ENCODE measurements at places on chromosomes 2 and 18.

DNA sequence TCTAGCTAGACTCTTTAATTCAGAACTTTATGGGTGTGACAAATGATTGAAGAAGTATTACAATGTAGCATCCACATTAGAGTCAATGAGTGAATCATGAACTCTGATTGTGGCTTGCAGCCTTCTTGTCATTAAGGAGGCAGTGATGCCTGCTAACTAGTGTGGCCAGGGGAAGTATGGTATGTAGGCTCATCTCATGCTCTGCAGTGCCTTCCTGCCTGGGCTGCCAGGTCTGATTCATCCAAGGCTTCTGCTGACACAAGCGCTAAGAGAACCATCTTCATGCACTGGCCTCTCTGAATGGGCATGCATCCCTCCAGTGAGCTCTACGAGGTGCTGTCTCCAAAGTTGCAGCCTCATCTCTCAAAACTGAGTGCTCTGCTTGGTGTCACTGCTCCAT, 144.3 kb downstream of the MTCL1 start:
- DNase-seq, result no peak

GRCh38 chr2:195367809-195368208, 289.2 kb upstream of the SLC39A10 start:
- no peak for DNase-seq

DNA sequence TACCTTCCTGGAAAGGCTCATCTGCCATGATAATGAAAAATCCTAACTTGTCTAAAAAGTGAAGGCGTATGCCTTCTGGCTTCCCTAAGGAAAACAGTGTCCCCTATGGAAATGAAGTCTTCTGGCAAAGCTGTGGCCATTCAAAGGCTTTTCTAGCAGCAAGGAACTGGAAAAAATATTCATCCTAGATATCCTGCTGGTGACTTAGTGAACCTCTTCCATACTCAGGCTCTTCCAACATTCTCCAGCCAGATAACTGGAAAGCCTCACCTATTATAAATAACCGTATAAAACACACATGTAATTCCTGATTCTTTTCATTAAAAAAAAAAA, 84.7 kb downstream of the RBMS1 start:
- DNase-seq, result no peak

GRCh38 chr2:228681426-228681825, 499.9 kb upstream of the SPHKAP start:
- no peak for DNase-seq

DNA sequence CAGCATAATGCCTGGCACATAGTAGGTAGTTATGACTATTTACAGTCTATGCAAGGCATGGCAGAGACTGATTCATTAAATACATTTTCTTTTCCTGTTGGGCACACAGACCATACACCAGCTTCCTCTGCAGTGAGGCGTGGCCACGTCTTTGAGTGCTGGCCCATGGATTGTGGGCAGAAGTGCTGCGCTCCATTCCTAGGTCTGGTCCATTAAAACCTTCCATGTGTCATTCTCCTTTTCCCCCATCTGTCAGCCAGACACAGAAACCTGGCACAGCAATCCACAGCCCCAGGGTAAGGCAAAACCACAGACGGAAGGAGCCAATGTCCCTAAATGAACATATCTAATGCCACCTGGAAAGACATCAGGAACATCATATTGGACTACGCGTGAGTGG, 141.9 kb downstream of the TTC32 start:
- DNase-seq, result no peak

DNA sequence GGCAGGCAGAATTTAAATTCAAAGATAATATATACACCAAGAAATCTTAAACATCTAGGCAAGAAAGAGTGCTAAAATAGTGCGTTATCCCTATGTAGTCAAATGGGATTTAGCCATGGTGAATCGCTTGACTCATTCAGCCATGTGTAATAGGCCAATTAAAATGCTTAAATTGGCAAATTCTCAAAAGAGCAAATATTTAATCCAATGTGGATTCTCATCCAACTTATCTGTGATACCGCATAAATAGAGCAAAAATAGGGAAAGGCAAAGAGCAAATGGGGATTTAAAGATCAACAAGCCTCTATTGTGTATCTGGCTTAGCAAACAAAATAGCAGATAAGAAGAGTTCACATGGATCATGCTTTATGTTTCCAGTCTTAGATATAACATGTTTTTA, 123.2 kb upstream of the RPRM start:
- no peak for DNase-seq

DNA sequence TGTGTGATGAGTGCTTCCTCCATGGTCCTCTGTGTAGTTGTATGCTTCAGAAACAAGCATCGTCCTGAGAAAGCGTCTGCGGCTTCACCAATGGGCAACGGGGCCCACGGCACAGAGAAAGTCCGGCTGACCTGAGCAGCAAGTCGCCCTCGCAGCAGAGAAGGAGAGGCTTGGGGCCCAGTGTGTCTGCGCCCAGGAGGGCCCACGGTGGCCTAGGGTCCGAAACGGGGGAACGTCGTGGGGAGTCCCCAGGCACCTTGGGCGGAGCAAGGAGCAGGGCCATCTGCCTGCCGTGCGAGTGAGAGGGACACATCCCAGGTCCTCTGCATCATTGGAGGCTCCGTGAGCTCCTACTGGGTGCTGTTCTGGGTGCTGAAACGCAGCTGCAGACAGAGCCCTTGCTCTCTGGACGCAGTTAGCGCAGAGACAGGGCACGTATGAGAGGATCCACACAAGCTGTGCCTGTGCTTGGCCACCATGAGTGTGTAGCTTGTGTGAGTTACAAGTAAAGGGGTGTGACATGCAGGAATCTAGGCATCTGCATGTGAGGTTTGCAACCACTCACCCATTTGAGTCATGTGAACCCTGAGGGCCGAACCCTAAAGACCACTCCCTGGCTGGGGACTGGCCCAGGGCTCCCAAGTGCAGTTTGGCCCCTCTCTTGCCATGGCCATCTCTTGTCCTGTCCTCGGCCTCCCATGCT, 10.6 kb downstream of the GPC1 start:
- DNase-seq, result no peak

- no peak for DNase-seq
Measured at GRCh38 chr18:5058768-5059695, 138.0 kb downstream of the AKAIN1 start.

DNA sequence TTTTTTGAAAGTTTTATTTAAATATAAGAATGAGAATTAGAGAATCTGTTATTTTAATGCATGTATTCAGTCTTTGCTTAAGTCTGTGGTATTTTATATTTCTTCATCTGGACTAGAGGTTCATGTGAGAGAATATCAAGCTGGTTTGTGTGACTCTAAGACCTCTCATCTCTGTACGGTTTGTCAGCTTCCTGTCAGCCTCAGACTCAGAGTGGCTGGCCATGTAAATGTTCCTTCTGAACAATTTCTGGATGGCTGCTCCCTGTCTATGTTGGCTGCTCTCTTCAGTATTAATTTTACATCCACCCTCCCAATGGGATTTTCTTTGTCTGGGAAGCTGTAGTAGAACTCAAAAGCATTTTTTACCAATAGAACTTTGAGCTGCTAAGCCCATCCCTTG, 225.3 kb upstream of the THUMPD2 start:
- no peak for DNase-seq

- no peak for DNase-seq
Measured at GRCh38 chr2:222290401-222290735, 8.4 kb downstream of the PAX3 start.

DNA sequence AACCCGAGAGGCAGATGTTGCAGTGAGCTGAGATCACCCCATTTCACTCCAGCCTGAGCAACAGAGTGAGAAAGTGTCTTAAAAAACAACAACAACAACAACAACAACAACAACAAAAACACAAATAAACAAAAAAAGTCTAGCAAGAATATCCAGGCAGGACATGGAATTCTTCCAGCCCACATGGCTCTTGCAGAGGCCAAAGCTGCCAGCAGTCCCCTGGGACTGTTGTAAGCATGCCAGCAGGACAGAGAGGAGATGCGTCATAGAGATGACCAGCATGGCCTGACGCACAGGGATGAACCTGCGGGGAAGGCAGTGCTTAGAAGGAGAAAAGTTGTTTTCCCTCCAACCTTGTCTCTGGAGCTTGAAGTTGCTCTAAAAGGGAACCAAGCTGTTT, 182.3 kb upstream of the PGAP1 start:
- no peak for DNase-seq

- no peak for DNase-seq
Measured at GRCh38 chr2:1045109-1045508, 94.5 kb downstream of the SNTG2 start.

DNA sequence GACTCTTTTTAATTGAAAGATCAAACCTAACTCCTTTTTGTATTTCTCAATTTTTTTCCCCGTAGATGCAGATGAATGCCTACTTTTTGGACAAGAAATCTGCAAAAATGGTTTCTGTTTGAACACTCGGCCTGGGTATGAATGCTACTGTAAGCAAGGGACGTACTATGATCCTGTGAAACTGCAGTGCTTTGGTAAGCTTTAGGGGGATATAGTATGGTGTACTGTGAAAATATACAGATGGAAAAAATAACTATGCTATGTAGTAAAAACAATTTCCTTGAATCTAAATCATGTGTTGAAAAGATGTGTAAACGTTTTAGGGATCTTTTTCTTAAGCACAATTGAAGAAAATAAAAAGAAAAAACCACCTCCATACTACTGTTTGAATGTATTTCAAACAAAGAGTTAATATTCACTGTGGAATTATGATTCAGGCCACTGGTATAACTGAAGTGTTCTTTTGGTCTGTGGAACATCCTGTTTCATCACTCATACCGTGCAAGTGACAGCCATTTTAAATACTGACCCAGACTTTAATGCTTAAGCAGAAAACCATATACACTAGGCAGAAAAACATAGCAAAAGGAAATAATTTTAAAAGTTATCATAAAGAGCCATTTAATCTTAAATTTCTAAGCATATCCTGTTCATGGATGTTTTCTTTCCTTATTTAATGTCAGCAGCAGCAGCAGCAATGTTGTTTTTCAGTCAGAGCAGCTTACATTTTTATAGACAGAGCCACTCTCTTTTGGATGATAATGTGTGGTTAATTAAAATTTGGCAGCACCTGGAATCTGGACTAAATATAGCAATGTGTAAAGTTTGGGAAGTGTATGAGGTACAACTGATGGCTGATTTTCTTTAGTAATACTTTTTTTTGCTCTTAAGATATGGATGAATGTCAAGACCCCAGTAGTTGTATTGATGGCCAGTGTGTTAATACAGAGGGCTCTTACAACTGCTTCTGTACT, 112.8 kb upstream of the RASGRP3 start:
- DNase-seq, result no peak

DNA sequence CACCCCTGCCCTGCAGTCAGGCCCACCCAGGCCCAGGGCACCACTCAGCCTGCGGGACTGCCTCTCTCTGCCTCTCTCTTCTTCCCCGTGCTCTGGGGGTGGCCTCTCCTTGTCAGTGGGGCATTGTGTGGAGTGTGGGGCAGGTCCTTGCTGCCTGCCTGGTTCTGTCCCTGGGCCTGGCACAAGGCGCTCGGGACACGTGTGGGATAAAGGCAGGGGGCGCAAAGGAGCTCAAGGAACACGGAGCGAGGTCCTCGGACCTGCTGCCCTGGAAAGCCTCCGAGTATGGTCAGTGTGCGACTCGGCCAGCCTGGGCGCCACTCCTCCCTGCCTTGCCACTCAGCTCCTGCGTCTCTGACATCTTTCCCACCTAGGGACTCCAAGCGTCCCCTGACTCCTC, 262.2 kb downstream of the HDAC4 start:
- DNase-seq, result no peak

GRCh38 chr18:48000701-48001100, 70.2 kb upstream of the SMAD2 start:
- no peak for DNase-seq

Data from neuronal stem cell (in vitro differentiated cells).